ENCODE measurements at places on chromosomes 12 and 14. TPM values are rescaled to one million over a fixed set of nuclear protein-coding genes. Genes with fewer than 3 reads are reported as not detected.

Gene ADCY6
- total RNA-seq = 34.9 TPM

Gene TMEM30B
- total RNA-seq = 0.49 TPM

Gene ITGB7
- total RNA-seq = 1.8 TPM

Gene SRRM4
- total RNA-seq = not detected

Gene ACOT4
- total RNA-seq = 0.73 TPM

Gene TAS2R20
- 7.5 TPM for total RNA-seq

Gene TPPP2
- total RNA-seq = not detected

Gene KRT78
- total RNA-seq = not detected

Gene ANO2
- total RNA-seq = not detected

Gene KCNK13
- total RNA-seq = not detected

Gene PRH2
- total RNA-seq = not detected

Gene CINP
- total RNA-seq = 30.2 TPM

Gene PCED1B
- 0.97 TPM for total RNA-seq

Gene LMNTD1
- total RNA-seq = 0.16 TPM

Gene ANO4
- total RNA-seq = not detected

Gene CCDC88C
- under 0.01 TPM for total RNA-seq

Gene CDCA3
- total RNA-seq = 3.3 TPM

Gene PIK3C2G
- not detected for total RNA-seq

Gene LRRC10
- not detected for total RNA-seq

Gene SERPINA12
- not detected for total RNA-seq

Gene IL31
- not detected for total RNA-seq

Gene OVCH1
- total RNA-seq = not detected

Gene IAPP
- not detected for total RNA-seq

Gene TROAP
- total RNA-seq = 1.8 TPM

Gene INSM2
- not detected for total RNA-seq

Gene GSG1
- total RNA-seq = not detected

Gene PPP1R1A
- total RNA-seq = not detected

Gene LRTM2
- total RNA-seq = not detected

Gene SLC6A12
- not detected for total RNA-seq

Gene CLEC4C
- not detected for total RNA-seq

Gene CIT
- total RNA-seq = 33.8 TPM

Gene RITA1
- total RNA-seq = 25.2 TPM

Gene MYH6
- total RNA-seq = not detected

Gene TMCC3
- total RNA-seq = 0.24 TPM

Gene MYF6
- total RNA-seq = not detected

Gene RAB15
- total RNA-seq = 7.8 TPM

Gene STYK1
- total RNA-seq = 4.9 TPM

Gene ARHGAP5
- 88.9 TPM for total RNA-seq

Gene TBX5
- total RNA-seq = 0.12 TPM

Gene NUBPL
- total RNA-seq = 11.9 TPM

Gene PA2G4
- 84.2 TPM for total RNA-seq

Gene AICDA
- not detected for total RNA-seq

Gene NELL2
- not detected for total RNA-seq

Gene STXBP6
- 4.0 TPM for total RNA-seq

Gene SALL2
- total RNA-seq = 4.7 TPM

Gene SLC17A8
- not detected for total RNA-seq

Gene TFCP2
- 9.6 TPM for total RNA-seq

Gene OTX2
- total RNA-seq = not detected

Gene IPO8
- 21.3 TPM for total RNA-seq

Gene DACT1
- total RNA-seq = 2.9 TPM

Gene KRT8
- total RNA-seq = 0.65 TPM
